Esophagus squamous epithelium (tissue), 5 donors: ENCODE measurements at places on chromosomes 5 and 9.

DNA sequence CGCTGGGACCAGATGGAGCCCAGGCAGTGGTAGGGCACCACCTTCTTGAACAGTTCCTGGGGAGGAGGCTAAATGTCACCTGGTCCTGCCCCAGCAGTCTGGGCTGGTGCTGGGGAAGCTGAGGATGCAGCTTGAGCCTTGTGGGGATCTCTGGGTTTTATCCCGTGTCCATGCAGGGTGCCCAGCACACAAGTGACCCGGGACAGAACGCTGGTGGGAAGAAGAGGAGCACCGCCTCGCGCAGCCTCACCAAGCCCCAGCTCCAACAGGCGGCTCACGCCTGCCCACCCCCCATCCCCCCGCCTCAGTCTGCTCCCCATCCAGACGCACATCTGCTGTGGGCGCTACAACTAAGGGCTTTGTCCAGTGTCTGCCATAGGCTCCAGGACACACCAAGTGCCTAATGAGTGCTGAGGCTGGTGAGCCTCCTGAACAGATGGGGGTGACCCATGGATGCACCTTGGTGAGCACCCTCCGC is 13.8 kb downstream of the RALGDS start:
- no peak for DNase-seq

DNA sequence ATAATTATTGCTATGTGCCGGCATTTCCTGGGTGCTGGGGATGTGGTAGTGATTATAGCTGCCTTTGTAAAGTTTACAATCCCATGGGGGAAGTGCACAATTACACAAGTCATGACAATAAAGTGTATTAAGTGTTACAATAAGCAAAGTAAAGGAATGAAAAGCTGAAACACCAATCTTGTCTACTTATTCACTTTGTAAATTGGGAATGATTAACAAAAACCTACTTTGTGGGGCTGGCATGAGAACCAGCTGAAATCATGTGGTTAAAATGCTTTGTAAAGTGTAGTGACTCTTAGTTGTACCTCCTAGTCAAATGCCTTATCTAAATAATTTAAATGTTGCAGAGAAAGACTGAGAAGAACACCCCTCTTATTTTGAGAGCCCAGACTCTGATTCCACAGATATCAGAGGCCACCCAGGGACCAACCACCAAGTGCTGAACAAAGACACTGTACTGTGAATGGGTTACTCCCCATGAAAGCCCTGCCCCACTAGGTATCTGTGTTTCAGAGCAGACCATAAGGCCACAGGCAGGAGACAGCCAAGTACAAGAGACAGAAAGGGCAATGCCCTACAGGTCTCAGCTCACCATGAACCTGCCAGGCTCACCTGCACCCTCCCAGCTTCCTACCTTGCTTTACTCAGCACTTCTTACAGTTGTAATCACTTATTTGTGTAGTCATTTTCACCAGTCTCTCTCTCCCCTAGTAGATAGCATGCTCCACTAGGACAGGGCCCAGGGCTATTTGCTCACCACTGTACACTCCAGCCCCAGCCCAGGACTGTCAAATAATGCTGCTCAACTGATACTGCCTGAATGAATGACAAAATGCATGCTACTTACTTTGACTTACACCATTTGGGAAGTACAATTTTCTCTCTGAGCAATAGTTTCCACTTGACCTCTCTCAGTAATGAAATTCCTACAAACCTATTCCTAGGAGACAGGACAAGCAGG is 101.6 kb upstream of the APC start:
- DNase-seq: no peak

DNA sequence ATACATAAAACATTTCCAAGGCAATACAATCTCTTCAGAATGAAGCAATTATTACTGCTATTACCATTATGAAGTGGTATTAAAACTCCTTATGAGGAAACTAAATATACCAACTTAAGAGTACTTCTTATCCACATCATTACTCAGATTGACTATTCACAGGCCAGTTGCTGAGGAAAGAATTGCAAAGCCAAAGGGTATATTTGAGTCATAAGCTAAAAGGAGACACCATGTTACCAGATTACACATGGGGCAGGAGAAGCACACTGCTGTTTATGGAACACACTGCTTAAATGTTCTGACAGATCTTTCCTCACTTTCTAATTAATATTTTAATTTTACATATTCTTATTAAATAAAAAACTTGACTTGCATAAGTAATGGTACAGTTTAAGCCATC is 1726.4 kb upstream of the NUDT12 start:
- no peak for DNase-seq

DNA sequence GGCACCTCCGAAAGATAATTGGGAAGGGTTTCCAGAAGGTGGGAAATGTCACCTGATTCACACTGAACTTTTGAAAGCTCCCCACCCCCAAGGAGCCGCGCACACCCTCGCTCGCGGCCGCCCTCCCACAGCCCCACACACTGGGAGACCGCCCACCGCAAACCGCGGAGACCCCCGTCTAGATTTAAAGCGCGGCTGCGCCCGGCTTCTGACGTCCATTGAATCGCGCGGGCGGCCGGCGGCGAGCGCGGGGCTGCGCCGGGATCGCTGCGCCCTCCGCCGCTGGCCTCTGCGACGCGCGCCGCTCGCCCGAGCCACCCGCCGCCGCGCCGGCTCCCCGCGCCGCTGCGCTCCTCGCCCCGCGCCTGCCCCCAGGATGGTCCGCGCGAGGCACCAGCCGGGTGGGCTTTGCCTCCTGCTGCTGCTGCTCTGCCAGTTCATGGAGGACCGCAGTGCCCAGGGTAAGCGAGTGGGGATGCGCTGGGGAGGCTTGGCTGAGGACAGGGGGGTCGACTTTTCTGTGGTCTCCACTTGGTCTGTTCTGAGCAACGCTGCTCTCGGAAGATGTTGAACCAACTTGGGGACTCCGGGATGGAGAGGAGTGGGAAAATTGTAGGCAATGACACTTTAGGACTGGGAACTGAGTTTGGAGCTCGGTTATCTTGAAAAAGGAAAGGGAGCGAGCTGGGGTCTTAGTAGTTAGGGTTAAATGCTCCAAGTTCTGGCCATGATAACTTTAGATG is at the start of gene FST:
Gene FST (plus strand): TSS at position 214 of the 743 bp plus-strand sequence. CDS start 163 bp downstream, at position 377.
- no peak for DNase-seq

DNA sequence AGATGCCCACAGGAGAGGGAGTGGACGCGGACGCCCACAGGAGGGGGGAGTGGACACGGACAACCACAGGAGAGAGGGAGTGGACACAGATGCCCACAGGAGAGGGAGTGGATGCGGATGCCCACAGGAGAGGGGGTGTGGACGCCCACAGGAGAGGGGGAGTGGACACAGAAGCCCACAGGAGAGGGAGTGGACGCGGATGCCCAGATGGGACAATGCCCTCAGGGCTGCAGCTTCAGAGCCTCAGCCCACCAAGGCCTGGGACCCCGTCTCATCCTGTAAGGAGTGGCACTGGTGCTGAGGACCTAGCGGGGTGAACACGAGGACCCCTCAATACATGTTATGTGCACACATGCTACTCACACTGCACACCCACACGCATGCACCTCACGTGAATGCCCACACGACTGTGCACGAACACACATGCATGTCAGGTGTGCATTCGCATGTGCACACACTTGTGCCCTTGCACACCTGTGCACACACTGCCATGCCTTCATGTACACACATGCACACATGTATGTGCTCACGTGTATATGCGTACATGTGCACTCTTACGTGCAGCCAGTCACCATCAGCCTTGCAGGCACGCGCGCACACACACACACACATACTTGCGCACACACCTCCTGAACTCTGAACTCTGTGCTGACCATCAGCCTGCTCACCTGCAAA is 34.8 kb downstream of the SLC6A18 start:
- DNase-seq: no peak

DNA sequence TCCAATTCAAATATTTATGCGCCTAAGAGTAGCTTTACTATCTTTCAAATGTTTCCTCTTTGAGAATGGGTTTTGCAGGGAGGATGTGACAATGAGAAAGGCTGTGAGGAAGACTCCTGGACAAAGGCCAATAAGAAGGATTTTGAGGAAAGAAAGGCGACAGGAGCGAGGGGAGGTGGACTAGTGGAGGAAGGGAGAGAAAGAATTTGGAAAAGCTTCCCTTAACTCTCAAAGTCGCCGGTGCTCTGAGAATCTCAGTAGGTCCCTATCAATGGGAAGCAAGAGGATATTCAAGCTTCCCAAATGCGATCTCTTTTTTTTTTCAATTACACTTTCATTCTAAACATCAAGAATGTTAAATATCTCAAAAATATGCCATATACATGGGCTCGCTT is 2.8 kb upstream of the CDC20B start:
- DNase-seq: no peak

DNA sequence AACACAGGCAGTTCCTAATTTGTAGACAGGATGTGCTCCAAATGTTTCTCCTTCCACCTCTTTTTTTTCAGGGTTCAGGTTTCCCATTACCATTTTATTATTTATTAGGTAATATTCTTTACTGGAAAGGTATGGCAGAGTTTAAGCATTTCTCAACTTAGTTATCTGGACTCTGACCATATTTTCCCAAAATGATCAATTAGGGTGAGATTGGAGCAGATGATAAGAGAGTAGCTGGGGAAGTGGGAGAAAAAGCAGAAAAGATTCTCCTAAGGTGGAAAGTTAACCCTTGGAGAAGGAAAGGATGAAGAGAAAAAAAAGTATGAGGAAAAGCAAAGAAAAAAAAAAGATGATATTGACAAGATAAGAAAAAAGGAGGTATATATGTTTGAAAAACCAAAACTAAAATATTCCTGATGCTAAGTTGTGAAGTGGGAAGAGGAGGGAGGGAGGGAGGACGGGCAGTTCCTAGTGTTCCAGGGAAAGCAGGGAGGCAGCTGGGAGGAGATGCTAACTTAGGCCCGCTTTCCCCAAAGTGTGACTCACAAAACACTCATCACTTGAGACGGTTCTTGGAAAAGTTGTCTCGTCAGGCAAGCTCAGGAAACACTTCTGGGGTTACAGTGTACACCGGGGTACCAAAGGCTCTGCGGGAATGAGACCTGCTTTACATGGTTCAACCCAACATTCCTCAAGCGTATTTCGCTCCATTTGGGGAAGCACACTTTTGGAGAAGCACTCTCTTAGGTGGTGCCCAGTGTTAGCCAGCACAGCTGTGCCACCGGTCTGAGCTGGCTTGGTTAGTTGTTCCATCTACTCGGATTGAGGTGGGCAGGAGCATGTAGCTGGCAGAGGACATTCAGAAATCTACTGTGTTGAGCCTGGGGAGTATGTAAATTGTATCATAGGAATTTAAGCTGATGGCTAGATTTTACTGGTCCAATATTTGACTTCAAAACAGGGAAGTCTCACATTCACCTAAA is 35.1 kb downstream of the B4GALT1 start:
- no peak for DNase-seq

DNA sequence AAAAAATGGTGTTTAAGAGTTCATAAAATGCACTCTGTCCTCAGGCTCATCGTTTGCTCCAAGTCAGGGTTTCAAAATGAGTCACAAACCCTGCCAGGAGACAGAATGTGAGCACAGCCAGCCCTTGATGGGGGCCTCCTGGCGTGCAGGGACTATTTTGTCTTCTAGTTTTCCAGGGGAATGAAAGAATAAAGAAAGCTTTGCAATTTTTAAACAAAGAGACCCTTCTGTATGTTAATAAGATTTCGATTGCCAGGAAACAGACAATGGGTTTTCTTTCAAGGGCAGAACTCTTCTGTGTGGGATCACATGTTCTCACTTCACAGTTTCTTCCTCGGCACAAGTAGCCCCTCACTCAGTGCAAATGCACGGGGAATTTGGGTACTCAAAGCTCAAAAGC is 121.4 kb upstream of the C6 start:
- DNase-seq: no peak

DNA sequence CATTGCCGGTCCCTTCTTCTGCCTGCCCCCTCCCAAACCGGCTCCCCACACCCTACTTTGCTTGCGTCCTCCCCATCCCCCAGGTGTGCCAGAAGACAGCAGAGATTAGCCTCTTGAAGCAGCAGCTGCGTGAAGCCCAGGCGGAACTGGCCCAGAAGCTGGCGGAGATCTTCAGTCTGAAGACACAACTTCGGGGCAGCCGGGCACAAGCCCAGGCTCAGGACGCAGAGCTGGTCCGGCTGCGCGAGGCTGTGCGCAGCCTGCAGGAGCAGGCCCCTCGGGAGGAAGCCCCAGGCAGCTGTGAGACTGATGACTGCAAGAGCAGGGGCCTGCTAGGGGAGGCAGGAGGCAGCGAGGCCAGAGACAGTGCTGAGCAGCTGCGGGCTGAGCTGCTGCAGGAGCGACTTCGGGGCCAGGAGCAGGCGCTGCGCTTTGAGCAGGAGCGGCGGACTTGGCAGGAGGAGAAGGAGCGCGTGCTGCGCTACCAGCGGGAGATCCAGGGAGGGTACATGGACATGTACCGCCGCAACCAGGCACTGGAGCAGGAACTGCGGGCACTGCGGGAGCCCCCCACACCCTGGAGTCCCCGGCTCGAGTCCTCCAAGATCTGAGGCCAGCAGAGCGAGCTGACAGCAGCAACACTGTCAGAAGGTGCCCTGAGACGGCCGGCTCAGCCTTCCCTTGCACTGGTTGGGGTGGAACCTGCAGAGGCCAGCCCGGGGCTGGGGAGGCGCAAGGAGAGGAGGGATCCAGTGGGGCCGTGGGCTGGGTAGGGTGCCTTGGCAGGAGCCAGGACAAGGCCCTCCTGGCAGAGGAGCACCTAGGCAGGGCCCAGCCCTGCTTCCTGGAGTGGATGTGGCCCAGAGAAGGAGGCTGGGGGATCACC is 8.3 kb downstream of the N4BP3 start:
- no peak for DNase-seq

DNA sequence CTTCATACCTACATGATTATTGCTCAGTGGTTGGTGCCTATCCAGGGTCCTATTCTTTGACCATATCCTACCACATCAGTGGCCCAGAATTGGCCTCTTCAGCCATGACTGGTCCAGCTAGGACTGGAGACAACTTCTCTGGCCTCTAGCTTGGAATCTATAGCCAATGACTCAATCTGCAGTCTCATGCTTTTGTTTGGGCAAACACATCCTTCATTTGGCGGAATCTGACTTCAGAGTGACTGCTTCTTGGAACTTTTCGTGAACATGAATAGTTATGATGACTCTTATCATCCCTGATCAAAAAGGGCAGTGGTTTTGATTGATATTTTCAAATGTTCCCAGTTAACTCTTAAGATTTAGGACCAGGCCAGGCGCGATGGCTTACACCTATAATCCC is 134.1 kb downstream of the PAPPA start:
- DNase-seq: no peak

- DNase-seq: no peak
Measured at GRCh38 chr5:35136386-35136785, 88.6 kb upstream of the AGXT2 start.

DNA sequence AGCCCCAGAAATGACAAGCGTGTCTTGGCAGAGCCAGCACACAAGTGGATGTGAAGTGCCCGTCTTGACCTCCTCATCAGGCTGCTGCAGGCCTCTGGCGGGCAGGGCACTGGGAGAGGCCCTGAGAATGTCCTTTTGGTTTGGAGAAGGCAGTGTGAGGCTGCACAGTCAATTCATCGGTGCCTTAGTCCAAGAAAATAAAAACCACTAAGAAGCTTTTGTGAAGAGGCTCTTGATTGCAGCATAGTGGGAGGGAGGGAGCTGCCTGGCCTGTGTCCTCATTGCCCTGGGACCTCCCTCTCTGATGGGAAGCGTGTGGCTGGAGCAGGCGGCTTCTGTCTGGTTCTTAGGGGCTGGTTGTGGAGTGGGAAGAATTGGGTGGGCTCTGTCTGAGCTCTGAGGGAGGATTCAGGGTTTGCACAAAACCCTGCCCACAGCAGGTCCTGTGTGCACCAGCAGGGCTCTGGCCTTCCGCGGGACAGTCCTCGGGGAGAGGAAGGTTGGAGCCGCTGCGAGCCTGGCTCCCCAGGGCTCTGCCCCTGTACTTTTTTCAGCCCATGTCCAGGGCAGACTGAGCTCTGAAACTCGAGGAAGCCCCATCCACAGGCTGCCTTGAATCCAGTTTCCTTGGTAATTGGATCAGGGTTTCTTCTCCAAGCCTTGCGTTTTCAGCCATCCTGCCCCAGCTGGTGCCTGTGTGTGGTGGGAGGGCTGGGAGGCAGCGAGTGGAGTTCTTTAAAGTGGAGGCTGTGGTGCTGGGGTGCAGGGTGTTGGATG is 1.1 kb downstream of the HRCT1 start:
- no peak for DNase-seq
